ENCODE measurements at places on chromosomes 7 and 10.

DNA sequence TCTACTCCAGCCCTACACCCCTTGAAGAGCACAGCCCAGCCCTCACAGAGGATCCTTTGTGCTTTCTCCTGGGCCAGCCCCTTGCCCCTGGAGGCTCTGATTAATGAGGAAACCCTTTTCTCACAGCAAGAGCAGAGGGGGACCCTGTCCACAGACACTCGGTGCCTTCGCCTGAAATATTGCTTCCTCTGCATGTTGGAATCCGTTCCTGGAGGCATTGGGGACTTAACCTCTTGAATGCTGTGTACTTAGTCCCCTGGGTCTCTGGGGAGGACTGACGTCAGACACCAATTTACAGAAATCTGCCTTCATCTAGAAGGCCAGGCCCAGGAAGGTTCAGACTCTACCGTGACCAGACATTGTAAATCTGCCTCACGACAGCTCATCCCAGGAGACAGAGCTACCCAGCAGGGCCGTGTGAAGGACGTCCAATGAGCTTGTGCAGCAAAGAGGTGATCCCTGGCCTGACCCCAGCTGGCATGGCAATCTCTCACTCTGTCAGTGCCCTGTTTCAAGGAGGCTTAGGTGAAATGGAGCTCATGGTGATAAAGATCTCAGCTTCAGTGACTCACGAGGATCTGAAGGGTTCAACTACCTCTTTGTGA is 8.1 kb upstream of the TMEM72 start:
- peak; percentile 36 for DNase-seq

DNA sequence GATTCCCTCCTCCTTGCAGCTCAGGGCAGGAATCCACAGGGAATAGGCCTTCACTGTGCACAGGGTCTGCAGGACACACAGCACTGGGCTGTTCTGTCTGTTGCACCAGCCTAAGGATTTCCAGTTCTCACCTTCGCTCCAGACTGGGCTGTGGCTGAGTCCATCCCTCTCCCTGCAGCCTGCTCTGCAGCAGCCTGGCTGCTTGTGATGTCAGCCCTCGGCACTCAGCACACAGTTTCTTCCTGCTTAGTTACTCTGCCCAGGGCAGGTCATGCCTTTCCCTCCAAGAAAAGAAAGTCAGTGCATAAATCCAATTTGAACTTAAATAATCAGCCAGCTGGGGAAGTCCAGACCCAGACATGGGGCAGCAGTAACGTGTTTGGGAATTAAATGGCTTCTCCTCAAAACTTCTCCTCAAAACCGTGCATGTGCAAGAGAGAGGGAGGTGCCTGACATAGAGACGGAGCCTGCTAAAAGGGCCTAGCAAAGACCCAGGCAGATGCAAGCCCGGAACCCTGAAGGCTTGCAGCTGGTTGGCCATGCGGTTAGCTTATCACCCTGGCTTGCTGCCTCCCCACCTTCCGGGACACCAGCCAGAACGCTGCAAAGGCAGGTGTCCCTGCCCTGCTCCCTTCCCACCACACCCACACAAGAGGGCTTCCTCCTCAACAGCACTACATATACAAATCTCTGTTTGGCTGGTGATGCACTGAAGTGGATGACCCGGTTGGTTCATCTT is 10.9 kb upstream of the GDF2 start:
- DNase-seq = no peak

GRCh38 chr10:22740180-22740579 is 25.8 kb upstream of the PIP4K2A start:
- no peak for DNase-seq

- DNase-seq = peak; percentile 25
Measured at GRCh38 chr7:29177963-29178600, 16.5 kb upstream of the CHN2 start.

- DNase-seq = no peak
Measured at GRCh38 chr10:103423748-103424147, 27.3 kb downstream of the PDCD11 start.

DNA sequence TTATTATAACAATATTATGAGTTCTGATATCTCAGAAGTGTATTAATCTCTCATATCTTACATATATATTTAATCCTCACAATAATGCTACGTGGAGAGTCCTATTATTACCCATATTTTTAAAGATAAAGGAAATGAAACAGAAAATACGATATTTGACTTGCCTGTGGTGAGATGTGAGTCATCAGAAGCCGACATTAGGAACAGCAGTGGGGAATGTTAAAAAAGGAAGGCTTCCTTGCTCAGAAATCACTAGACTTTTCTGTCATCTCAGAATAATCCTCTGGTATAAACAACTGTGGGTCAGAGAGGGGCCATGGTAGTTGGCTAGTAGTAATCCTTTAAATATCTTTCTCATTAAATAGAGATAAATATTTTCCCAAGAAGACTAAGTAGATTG is 402.3 kb upstream of the PCDH15 start:
- DNase-seq = no peak

All from right hindlimb (tissue), 1 donor.